ENCODE measurements at places on chromosomes 1 and 21. TPM values are rescaled to one million over a fixed set of nuclear protein-coding genes. Genes with fewer than 3 reads are reported as not detected.

The CYP4Z1 gene
- total RNA-seq = not detected

The FCRLA gene
- not detected for total RNA-seq

The TMCC2 gene
- total RNA-seq = 3.4 TPM

The LORICRIN gene
- total RNA-seq = not detected

Measured in osteocyte (in vitro differentiated cells).